ENCODE measurements at places on chromosomes 4 and X.

DNA sequence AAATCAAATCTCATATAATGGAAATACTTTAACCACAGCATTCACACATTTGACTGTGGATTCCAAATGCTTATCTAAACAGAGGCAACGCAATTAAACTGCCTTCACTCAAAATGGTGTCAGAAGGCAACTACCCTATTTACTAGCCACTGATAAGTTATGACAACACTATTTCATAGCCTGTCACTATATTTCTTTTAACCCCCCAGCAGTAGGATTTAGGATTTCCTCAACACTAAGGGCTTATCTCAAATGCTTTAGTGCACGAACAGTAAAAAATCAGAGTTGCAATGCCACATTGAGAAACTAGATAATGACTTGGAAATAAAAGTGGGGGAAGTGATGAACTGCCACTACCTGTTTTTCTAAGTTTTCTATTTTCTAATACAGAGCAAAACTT is 66.7 kb downstream of the DHX15 start:
- DNase-seq, result no peak

- no peak for DNase-seq
Measured at GRCh38 chr4:182699201-182699600, 218.0 kb downstream of the DCTD start.

DNA sequence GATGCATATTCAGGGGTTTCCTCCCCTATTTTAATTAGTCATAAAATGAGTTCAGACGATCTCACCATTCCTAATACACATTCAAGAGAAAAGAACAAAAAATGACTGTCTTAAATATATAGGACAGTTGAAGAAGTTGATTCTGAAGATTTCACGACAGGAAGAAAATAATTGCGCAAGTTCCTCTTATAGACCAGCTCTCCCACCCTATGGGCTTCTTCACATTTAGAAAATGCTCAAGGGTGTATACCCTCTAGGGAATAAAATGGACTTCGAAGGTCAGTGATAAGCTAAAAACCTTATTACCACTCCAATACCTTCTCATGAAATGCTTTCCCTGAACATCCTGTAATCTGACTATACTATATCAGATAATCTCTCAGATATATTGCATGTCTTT is 149.2 kb upstream of the TEX13C start:
- no peak for DNase-seq

DNA sequence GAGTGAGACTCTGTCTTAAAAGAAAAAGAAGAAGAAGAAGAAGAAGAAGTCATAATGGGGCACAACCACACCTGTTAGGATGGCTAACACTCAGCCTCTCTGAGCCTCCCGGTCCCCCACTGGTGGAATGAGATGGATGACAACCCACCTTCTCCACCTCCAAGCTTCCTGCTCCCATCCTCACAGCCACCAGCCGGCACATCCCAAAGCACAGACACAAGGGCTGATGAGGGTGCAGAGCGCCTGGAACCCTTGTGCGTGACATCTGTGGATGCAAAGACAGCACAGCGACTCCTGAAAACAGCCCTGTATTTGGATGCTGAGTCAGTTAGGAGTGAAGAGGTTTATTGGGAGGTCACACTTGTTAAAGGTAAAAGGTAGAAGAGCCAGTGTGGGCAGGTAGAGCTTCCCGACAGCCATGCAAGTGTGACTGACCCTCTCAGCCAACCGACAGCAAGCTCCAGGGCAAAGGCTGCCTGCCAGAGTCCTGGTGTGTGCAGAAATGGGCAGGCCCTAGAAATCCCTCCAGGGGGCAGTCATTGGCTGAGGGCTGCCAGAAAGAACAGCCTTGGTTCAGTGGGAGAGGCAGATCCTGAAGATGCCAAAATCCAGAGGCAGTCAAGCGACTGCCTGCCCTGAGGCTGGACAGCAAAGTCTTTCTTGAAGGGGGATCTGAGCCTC is 26.6 kb upstream of the MAN2B2 start:
- DNase-seq, result peak; percentile 36

DNA sequence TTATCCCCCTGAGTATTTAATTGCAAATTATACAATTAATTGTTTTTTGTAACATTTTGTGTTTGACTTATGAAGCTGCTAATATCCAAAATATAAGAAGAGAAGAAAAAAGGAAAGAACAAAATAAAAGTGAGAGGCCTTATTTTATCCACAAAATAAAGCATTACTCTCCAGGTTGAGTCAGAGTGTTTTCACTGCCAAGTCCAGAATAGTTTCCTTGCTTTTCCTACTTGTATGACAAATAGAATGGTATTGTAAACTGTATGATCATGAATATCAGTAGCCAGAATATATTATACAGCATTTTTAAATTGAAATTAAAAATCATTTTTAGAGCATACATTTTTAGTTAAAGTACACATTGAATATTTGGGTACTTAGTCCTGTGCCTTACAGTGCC is 237.8 kb downstream of the NDST4 start:
- DNase-seq, result no peak

DNA sequence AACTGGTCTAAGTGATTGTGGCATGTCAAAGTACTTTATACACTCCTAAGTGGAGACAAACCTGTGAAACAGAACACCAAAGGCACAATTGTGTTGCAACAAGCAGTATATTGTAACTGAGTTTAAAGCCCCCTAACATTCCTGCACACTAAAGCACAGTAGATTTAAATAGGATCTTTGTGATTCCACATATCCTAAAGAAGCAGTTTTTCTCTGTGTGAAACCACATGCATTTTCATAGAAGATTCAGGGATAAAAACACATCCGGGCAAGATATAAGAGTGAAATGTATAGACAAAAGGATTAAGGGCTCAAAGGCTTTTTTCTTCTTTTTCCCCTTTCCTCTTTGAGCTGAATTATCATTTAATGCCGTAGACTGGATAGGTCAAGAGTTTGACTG is 82.2 kb downstream of the ANK2 start:
- DNase-seq, result no peak

GRCh38 chr4:174714393-174715211 is 114.4 kb downstream of the GLRA3 start:
- peak; percentile 3 for DNase-seq

DNA sequence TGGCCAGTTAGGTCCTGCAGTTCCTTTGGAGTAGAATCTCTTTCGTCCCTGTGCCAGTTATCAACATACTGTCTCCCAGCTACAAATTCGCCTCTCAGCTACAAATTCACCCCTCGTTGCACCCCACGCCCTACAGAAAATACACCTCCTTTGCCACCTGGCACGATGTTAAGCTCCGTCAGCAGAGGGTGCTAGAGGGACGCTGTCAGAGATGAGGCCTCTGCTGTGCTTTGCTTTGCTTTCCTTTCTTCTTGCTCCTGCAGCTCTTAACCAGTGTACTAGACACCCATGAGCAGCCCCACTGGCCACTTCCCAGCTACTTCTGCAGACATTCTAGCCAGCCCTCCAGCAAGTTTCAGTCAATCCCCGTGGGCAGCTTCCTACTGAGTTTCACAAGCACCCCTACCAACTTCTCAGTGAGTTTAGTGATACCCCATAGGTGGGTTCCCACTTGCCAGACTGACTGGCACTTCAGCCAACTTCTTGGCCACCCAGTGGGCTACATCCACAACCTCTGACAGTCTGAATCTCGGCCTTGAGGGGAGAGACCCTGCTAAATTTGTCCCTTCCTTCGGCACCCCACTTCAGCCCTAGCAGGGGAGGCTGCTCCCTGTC is 21.8 kb downstream of the HAUS3 start:
- DNase-seq, result peak; percentile 81

DNA sequence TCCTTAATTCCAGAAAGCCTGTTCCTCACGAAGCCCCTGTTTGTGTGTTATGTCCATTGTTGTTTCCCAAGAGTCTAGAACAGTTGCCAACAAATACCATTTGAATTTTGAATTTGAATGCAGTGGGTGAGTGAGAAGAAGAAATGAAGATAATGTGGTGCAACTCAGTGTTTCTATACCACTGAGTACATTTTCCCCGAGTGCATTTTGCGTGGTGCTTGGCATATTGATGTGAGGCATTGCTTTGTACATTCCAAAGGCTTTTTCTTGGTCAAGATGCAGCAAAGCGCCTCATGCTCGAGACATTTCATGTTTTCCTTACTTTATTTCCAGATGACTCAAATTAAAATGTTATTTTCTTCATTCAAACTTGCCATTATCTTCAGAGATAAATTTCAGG is 253.1 kb upstream of the RPS6KA3 start:
- no peak for DNase-seq

- DNase-seq, result no peak
Measured at GRCh38 chr4:138918169-138918869, 97.3 kb upstream of the NOCT start.

- no peak for DNase-seq
Measured at GRCh38 chr4:146592019-146592418, 46.7 kb upstream of the POU4F2 start.

- DNase-seq, result peak; percentile 38
Measured at GRCh38 chr4:145938618-145939440, at the start of gene ZNF827. Gene ZNF827 (minus strand): TSS chr4:145938823. CDS start chr4:145938407, 416 bp downstream.

DNA sequence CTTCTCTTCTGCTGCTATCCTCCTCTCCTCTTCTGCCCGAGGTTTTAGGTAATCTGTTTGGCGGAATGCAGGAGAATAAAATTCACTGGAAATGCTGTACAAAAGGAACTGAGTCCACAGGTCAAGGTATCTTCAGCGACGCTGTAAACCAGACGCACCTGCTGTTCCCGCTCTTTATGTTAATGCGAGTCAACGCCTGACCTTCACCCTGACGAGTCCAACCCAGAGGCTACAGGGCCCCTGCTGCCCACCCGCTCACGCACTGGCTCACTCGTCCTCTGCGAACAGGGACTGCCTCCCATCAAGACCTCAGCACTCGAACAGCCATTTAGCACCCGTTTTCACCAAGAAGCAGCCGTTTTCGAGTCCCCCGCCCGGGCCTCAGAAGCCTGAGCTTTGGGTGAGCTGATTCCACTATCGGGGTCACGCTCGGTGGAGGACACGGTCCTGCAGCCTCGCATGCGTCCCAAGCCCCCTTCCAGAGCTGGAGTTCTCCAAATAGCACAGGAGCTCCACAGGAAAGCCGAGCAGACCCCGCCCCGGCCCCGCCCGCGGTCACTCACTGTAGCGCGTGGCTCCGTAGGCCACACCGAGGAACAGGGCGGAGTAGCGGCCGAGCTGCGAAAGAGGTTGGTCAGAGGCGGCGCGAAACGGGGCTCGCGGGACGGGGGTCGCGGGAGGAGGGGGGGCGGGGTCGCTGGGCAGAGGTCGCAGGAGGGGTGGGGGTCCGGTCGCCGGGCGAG is 556 bp downstream of the ATP5ME start:
- no peak for DNase-seq

DNA sequence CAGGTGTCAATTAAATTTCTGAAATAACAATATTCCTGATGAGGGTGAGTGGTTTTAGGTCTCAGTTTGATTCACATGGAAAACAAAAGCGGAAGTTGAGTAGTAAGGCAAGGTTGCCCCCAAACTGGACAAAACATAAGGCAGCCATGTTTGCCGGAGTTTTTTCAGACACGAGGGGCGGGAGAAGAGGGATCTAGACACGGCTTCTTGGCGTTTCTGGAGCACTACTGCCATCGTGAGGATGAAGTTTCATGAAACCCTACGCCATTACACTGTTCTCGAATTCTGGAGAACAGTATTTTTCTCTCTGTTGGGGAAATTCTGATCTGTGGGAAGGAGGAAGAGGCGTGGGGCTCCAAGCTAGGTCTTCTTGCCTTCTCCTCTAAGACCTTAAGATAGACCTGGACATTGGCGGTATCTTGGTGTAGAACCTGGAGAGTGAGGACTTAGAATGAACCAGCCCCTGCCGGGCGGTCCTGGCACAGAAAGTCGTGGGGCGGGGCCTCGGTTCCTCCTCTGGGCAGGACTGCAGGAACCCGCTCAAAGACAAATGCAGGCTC is 160.3 kb downstream of the OR13H1 start:
- no peak for DNase-seq

DNA sequence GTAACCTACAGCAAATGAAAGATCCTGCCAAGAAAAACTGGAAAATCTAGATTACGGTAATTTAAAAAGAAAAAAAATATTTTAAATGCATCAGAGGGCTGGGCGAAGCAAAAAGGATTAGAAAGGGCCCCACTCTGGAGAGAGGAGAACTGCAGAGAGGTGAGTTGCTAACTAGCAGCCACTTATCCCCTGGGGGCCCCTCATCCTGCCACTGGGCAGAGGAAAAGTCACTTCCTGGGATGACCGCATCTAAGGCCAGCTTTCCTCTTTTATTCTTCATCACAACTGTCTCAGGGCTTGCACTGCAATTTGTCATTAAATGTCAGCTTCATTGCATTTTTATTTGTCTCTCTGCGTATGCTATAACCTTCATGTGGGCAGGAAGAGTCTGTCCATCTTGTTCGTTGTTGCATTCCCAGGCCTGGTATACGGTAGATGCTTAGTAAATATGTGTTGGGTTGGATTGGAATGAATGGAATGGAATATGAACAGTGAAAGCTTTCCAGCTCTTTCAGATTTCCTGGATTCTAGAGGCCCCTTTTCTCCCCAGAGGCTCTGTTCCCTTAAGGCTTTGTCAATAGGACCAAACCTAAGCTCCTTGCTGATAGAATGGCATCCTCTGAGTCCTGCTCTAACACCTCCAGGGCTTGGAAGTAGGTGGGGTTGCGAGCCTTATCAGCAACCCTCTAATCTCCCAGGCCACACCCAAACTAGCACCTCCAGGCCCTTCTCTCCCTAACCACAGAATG is 58.9 kb downstream of the TLR10 start:
- DNase-seq, result no peak

DNA sequence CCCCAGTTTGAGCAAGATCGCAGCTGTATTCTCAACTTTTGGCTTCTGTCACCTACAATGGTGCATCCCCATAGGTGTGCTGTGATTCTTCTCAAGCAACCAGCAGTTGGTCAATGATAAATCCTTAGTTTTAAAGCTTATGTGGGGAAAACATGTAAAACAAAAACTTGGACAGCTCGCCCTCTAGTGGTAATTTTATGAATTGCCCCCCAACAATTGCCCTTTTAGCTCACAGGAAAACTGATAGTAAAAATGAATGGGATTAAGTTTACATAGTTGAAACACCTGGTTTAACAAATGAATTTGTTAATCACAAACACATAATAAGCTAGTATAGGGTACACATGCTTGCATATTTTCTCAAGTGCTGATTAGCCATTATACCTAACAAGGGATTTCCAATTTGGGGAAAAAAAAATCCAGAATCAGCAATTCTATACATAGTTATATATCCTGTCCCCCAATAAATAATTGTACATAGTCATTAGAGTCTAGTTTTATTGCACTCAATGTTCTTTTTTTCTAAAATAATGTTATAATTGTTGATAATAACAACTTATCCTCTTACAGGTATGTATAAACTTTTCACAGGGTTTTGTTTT is 30.1 kb downstream of the TEX13A start:
- peak; percentile 3 for DNase-seq

DNA sequence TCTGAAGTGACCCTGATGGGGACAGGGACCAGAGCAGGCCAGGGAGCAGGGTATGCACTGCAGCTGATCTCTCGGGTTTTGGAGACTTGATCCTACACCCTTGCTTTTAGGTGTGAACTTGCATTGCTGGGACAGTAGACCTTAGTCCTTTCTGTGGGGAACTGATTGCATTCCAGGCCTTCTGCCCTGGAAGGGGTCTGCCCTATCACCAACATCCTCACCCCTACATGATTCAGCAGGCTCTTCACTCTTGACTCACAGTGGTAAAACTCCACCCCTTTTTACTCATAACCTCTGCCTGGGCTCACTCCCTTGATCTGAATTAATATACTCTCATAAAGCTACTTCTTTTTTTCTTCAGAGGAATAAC is 6.6 kb upstream of the DDX60L start:
- DNase-seq, result no peak
